Activated T-cell treated with anti-CD3 and anti-CD28 coated beads for 1 hour (primary cell): ENCODE measurements at places on chromosomes 6 and 20.

DNA sequence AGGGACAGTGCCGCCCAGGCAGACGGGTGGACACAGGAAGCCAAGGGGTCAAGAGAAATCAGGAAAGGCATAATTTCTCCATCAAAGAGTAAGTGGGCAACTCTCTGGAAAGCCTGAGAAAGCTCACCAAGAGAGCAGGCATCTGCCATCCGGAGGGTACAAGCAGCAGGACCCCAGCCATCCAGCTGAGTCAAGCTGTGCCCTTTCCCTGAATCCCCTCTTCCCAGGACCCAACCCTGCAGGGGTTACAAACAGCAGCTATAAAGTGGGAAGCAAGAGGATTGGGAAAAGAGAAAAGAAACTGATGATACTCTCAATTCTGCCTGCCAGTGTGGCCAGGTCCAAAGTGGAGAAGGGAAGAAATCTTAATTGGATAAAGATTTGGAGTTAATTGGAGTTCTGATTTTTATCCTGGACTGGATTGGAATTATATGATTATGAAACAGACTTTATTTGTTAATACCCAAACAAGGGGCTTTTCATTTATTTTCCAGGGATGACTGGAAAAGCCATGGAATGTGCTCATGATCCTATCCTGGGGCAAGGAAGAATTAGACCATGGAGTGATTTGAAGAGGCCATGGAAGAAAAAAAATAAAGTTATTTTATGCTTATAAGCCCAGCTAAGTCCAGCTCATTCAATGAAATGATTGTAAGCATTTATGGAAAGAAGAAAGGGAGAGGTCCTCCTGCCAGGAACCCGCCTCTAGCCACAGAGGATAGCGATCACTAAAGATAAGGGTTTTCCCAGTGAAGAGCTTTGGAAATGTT is 34.9 kb downstream of the NHLRC1 start:
- DNase-seq, result no peak

- no peak for DNase-seq
Observed at GRCh38 chr6:82875573-82876185, 190.0 kb downstream of the UBE3D start.

DNA sequence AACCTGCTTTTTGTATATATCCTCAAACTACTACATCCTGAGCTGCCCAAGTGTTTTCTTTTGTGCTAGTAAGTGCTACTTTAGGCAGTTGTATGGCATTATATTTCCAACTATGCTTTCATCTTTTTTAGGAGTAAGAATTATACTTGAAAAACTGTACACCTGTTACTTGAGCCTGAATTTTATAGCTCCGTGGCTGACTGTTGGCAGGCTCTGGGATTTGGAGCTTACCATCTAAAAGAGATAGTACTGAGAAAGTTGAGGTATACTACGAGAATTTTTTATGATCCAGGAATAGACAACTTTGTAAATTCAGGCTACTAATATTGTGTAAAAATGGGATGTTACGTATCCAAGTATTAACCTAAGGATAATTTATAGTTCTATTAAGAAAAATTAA is 32.4 kb downstream of the RNF217 start:
- no peak for DNase-seq

- DNase-seq, result no peak
Observed at GRCh38 chr6:37310966-37311365, 42.8 kb upstream of the RNF8 start.

DNA sequence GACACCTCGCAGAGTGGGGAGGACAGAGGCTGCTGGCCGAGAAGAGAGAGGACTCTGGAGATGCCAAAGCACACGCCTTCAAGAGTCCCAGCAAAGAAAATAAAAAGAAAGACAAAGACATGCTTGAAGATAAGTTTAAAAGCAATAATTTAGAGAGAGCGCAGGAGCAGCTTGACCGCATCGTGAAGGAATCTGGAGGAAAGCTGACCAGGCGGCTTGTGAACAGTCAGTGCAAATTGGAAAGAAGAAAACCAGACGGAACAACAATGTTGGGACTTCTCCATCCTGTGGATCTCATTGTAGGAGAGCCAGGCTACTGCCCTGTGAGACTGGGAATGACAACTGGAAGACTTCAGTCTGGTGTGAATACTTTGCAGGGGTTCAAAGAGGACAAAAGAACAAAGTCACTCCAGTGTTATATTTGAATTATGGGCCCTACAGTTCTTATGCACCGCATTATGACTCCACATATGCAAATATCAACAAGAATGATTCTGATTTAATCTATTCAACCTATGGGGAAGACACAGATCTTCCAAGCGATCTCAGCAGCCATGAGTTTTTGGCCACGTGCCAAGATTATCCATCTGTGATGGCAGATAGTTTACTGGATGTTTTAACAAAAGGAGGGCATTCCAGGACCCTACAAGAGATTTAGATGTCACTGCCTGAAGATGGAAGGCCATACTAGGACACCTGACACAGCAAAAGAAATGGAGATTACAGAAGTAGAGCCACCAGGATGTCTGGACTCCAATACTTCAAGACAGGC is 52.2 kb downstream of the REV3L start:
- DNase-seq, result no peak

GRCh38 chr6:158481690-158482473 is 78.0 kb upstream of the TMEM181 start:
- DNase-seq, result no peak

DNA sequence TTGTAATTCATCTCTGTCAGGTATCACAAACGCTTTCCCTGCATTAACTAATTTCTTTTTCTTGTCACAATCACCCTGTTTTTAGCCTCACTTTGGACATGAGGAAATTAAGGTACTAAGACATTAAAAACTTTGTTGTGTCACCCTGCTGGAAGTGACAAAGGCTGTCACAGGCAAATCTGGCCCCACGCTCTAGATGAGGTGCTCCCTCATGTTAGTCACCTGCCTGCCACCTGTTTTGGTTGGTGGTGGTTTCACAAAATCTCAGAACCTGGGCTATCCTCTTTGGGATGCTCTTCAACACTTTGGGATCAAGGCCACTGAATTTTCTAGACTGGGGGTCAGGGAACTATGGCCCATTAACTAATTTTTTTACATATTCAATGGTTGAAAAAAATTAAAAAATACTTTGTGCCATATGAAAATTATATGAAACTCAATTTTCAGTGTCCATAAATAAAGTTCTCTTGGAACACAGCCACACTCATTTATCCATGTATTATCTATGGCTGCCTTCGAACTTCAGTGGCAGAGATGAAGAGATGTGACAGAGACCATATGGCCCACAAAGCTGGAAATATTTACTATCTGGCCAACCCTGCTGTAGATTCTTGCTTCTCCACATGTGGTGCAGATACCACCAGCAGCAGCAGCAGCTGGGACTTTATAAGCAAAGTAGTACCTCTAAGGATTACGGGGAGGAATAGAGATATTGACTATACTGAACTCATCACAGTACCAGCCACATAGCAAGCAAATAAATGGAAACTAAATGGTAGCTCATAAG is 16.1 kb upstream of the TNFAIP3 start:
- DNase-seq, result no peak
